ENCODE measurements at places on chromosomes 12 and 14. TPM values are rescaled to one million over a fixed set of nuclear protein-coding genes. Genes with fewer than 3 reads are reported as not detected.

DNA sequence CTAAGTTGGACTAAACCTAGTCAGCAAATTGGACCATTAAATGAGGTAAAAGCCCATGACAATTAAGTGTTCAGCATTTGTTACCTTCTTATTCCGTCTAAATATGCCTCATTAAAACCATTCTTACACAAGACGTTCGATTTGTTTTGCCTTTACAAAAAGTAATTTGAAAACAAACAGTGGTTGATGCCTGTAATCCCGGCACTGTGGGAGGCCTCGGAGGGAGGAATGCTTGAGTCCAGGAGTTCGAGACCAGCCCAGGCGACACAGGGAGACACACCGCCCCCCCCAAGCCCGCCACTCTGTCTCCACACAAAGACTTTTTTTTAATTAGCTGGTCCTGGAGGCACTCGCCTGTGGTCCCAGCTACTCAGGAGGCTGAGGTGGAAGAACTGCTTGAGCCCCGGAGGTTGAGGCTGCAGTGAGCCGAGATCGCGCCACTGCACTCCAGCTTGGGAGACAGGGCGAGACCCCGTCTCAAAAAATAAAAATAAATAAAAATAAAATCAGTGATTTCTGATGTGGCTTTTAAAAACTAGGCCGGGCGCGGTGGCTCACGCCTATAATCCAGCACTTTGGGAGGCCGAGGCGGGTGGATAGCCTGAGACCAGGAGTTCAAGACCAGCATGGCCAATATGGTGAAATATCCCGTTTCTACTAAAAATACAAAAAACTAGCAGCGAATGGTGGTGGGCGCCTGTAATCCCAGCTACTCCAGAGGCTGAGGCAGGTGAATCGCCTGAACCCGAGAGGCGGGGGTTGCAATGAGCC, 856 bp upstream of the EIF4B start:
- DNase-seq = peak; percentile 51

GRCh38 chr14:68506021-68506644, 286.7 kb downstream of the ZFP36L1 start:
- no peak for DNase-seq

- DNase-seq = no peak
Measured at GRCh38 chr12:102351322-102351721, 129.0 kb downstream of the IGF1 start.

DNA sequence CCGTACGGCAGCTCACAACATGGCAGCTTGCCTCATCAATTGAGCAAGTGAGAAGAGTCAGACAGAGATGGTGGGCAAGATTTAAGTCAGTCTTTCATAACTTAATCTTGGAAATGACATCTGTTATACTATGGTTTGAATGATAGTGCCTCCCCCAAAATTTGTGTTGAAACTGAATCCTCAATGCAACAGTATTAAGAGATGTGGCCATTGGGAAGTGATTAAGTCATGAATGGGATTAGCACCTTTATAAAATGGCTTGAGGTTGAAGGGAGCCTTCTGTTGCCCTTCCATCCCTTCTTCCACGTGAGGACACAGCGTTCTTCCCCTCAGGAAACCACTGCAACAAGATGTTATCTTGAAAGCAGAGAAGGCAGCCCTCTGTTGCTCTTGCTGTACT, 124.2 kb downstream of the C12orf75 start:
- no peak for DNase-seq

GRCh38 chr12:101074940-101075680, 134.9 kb downstream of the SLC5A8 start:
- no peak for DNase-seq

GRCh38 chr12:14086838-14087237, 105.4 kb upstream of the GRIN2B start:
- no peak for DNase-seq

DNA sequence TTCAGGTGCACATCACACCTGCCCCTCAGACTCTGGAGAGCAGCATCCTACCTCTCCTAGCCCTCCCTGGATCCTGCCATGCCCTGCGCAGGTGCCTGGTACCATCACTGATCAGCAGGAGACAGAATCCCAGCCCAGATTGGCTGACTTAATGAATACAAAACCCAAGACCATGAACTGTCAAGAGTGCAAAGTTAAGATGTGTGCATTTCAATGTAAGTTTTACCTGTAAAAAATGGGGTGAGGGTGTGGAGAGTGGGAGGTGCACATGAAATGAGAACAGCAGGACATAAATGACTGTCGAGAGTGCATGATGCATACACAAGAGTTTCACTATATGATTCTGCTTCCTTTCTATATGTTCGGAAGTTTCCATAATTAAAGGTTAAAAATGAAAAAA, 57.9 kb upstream of the GPR68 start:
- DNase-seq = no peak

GRCh38 chr14:22531451-22532344, 57.3 kb downstream of the DAD1 start:
- DNase-seq = no peak

GRCh38 chr12:67943141-67943892, 45.9 kb upstream of the IFNG-AS1 start:
- DNase-seq = no peak

DNA sequence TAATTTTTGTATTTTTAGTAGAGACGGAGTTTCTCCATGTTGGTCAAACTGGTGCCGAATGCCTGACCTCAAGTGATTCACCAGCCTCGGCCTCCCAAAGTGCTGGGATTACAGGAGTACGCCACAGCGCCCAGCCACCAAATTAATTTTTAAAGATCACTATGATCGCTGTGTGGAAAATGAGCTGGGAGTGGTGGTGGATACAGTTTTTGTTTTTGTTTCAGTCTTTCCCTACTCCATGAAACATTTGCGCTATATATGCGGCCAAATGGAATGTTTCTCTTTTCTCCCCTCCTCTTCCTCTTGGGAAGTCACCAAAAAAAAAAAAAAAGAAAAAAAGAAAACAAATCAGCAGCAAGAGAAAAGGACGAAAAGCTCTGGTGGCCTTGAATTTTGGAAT, 20.8 kb upstream of the P2RX4 start:
- DNase-seq = no peak

- DNase-seq = no peak
Measured at GRCh38 chr14:87331991-87332390, 661.0 kb downstream of the GALC start.

DNA sequence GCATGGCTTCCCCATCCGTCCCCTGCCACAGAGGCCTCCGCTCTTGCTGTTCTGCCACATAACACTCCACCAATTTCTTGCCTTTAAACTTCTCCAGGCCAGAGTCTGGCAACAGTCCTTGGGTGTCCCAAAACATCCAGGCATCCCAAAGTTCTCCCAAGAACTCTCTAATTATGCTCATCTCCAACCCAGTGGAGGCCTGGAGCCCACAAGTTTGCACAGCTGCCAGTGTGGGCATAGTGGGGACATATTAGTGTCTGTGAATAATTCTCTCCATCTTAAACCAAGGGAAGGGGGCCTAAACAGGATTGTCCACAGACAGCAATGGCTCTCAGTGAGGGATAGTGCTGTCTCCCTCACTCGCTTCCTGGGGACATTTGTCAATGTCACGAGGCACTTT, 124.8 kb downstream of the NUAK1 start:
- no peak for DNase-seq

DNA sequence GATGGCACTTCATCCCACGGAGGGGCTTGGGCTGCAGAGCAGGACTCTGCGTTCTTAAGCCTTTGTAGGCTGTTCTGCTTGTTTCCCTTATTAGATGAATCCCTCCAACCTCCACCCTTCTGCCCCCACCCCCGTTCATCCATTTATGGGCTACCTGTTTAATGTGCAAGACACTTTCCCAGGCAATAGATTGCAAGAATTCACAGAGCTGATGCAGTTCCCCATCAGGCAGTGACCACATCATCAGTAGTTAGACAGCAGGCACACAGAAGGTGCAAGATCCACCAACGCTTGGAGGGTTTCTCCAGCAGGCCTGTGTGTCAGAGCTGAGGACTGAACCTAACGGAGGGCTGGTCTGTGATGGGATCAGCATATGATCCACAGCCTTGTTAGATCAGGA, 1.2 kb upstream of the C1R start:
- no peak for DNase-seq

The AQP6 gene
- not detected for total RNA-seq

The TMEM120B gene
- total RNA-seq = 9.1 TPM

The SH2B3 gene
- 42.8 TPM for total RNA-seq

The WSCD2 gene
- 0.97 TPM for total RNA-seq

The ABHD12B gene
- total RNA-seq = not detected

The EFS gene
- total RNA-seq = 3.2 TPM

The TAS2R43 gene
- not detected for total RNA-seq

The ITPK1 gene
- 115 TPM for total RNA-seq

The HOXC6 gene
- 0.30 TPM for total RNA-seq

Data from Right ventricle myocardium superior (tissue), 1 donor.